ENCODE measurements at places on chromosomes 4 and X.

GRCh38 chr4:10959586-10959985 lies 275.0 kb upstream of the CLNK start:
- H3K27ac ChIP-seq = no peak overlapping the region
- H3K36me3 ChIP-seq = no peaks in the 10 kb centered on the region
- H3K4me3 ChIP-seq = no peak overlapping the region
- H3K27me3 ChIP-seq = no peaks in the 10 kb centered on the region
- peaks cover 10% of the 10 kb centered on the region for H3K4me1 ChIP-seq

DNA sequence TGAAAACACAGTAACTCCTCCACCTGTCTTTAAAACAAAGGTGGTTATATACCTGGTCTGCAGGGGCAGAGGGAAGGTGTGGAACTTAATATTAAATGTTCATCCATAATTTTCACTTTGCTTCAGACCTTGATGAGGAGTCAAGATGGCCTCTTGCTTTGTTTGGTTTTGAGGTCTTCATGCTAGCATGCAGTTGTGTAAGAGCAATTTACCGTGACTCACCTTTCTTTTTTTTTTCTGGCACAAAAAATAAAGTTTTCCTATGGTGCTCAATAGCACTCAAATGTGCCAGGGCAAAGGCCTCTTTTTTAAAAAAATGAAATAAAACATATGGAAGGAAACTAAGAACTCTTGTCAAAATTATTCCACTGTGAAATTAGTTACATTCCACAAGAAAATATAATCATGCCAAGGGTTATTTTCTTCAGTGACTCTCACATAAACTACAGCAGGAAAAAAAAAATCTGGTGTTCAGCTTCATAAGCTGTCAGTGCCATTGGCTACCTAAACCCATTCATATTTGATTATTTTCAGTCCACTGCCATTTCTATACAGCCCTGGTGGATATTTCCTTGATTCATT lies 128.2 kb downstream of the SLC7A11 start:
- no peak for DNase-seq
- H3K27me3 ChIP-seq = no peaks in the 10 kb centered on the region
- H3K36me3 ChIP-seq = no peaks in the 10 kb centered on the region

DNA sequence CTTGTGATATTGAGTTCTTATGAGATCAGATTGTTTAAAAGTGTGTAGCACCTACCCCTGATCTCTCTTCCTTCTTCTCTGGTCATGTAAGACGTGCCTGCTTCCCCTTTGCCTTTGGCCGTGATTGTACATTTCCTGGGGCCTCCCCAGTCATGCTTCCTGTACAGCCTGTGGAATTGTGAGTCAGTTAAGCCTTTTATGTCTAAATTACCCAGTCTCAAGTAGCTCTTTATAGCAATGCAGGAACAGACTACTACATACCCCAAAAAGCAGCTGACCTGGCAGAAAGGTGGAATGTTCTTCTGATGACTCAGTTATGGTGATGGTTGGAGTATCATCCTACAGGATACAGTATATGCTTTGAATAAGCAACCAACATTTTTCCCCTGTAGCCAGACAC lies 11.4 kb upstream of the MCUB start:
- no peaks in the 10 kb centered on the region for H3K4me1 ChIP-seq
- H3K36me3 ChIP-seq = no peaks in the 10 kb centered on the region
- no peak overlapping the region for H3K27ac ChIP-seq
- H3K4me3 ChIP-seq = no peak overlapping the region
- no peaks in the 10 kb centered on the region for H3K27me3 ChIP-seq

DNA sequence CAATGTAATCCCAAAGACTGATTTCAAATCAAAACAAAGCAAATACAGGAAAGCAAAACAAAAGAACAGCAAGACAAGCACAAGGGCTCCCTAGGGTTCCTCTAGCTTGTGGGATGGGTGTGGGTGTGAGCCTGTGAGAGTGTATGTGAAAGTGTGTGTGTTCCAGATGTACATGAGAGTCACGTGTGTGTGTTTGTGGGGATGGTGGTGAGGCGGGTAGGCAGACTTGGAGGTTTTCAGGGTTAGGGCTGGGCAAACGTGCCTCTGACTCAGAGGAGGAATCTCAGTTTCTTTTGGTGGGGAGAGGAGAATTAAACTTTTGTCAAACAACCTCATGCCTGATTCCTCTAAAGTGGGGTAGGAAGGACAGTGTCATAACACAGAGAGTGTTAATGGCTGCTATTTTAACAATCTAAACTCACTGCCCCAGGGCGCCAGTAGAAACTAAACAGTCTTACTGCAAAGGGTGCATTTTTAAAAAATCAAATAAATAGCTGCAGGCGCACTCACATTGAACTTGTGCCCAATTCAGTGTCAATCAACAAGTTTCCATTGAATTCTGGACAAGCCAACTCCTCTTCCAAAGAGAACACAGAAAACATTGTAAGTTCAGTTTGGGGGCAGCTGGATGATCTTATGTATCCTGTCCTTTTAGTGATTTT lies 51.8 kb downstream of the CHRDL1 start:
- no peaks in the 10 kb centered on the region for H3K27me3 ChIP-seq
- H3K27ac ChIP-seq = no peak overlapping the region
- DNase-seq = peak; percentile 9
- no peaks in the 10 kb centered on the region for H3K36me3 ChIP-seq
- H3K4me3 ChIP-seq = no peak overlapping the region

DNA sequence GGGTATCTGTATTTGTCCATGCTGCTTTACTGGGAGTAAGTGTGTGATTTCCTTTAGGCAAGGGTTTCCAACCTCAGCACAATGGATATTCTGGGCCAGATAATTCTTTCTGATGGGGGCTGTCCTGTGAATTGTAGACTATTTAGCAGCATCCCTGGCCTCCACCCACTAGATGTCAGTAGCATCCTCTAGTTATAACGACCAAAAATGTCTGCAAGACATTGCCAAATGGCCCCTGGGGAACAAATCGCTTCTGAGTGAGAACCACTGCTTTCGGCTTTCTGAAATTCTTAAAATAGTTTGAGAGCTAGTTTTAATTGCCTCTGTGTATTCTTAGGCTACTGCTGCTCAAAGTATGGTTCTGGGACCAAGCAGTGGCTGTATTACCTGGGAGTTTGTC lies 81.2 kb upstream of the GPM6B start:
- H3K4me1 ChIP-seq = no peaks in the 10 kb centered on the region
- peak; percentile 22 for DNase-seq
- H3K36me3 ChIP-seq = no peaks in the 10 kb centered on the region
- no peaks in the 10 kb centered on the region for H3K27me3 ChIP-seq
- H3K27ac ChIP-seq = no peak overlapping the region
- no peak overlapping the region for H3K4me3 ChIP-seq

DNA sequence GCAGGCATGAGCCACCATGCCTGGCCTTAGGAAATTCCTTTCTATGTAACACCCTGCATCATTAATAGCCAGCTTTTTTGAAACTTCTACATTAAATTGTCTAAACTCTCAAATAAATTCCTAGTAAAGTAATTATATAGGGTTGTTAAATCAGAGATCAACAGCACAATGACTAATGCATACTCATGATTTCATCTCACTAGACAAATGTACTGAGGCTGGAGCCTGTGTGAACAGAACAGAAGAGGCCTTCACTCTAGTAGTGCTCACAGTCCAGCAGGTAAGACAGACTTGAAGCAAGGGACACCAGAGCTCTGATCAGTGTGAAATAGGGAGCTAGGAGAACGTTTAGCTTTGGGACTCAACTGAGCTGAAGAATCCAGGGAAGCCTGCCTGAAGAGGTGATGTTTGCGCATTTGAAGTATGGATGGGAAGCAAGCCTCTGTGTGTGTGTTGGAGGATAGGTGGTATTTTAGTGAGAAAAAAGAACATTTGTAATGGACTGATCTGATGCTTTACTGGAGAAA lies 3.9 kb downstream of the ZFP42 start:
- no peak overlapping the region for H3K27ac ChIP-seq
- H3K27me3 ChIP-seq = no peaks in the 10 kb centered on the region
- H3K36me3 ChIP-seq = no peaks in the 10 kb centered on the region

GRCh38 chrX:53018627-53019026 lies 30.0 kb upstream of the GPR173 start:
- H3K4me1 ChIP-seq = no peaks in the 10 kb centered on the region
- H3K36me3 ChIP-seq = no peaks in the 10 kb centered on the region
- DNase-seq = no peak
- H3K27me3 ChIP-seq = no peaks in the 10 kb centered on the region
- H3K27ac ChIP-seq = no peak overlapping the region

GRCh38 chr4:7255488-7255881 lies 63.1 kb downstream of the SORCS2 start:
- DNase-seq = no peak
- H3K4me1 ChIP-seq = no peaks in the 10 kb centered on the region
- H3K4me3 ChIP-seq = no peak overlapping the region
- no peak overlapping the region for H3K27ac ChIP-seq
- no peaks in the 10 kb centered on the region for H3K36me3 ChIP-seq
- H3K27me3 ChIP-seq = peaks cover 90% of the 10 kb centered on the region
